ENCODE measurements at places on chromosomes 11 and 22.

DNA sequence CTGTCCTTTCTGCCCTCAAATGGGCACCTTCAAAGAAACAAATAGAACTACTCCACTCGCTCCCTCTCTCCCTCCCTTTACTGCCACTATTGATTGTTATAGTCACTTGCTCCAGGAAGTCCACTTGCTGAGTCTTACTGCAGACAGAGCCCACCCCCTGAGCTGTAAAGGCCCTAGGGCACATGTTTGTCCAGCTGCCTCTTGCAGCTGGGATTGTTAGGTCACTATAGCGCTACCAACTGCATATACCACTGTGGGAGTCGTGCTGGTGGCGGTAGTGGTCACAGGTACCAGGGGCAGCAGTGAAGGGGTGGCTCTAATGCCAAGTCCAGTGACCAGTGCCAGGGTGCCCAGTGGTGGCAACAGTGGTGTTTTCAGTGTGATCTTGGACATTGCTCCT lies 4.4 kb upstream of the SREBF2 start:
- H3K4me3 ChIP-seq = no peak overlapping the region
- H3K27ac ChIP-seq = no peak overlapping the region
- no peak for DNase-seq
- peaks cover 6% of the 10 kb centered on the region for H3K4me1 ChIP-seq

- no peaks in the 10 kb centered on the region for H3K36me3 ChIP-seq
- H3K27ac ChIP-seq = no peak overlapping the region
- no peaks in the 10 kb centered on the region for H3K4me1 ChIP-seq
- H3K27me3 ChIP-seq = no peaks in the 10 kb centered on the region
- H3K4me3 ChIP-seq = no peak overlapping the region
- no peak for DNase-seq
Measured at GRCh38 chr11:36364551-36365325, 68.7 kb downstream of the PRR5L start.

DNA sequence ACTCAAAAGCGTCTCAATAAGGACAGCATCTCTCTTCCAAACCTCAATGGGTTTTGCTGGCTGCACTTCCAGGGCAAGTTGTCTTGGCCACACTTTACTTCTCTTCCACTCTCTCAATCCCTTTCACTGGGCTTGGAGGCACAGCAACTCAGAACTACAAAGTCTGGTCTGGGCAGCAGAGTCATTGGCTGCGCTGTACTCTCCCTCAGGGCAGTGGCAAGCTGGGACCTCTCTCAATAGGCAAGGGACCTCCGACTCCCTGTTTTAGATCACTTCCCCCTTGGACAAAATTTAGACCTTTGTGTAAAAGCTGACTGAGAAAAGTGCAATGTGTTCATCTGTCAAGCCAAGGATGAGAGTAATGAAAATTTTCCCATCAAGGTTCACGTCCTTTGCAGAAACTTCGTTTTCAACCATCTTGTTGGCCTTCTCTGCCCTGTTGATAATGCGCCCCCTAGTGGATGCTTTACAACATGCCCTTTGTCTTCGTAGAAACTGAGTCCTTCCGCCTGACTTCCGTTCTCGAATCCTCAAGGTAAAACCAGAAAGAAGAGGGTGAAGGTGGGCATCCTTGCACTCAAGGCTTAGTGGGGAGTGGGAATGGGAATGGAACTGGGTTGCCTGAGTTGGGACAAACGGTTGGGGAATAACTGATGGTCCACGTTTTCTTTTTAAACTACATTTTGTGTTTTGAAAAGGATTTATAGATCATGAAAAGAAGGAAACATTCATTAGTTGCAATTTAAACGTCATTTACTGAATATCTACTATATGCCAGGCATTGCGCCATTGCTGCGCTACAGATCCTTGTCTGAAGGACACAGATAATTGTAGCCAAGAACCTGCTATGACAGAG lies 99.1 kb downstream of the CD44 start:
- no peak overlapping the region for H3K4me3 ChIP-seq
- H3K4me1 ChIP-seq = no peaks in the 10 kb centered on the region
- H3K36me3 ChIP-seq = no peaks in the 10 kb centered on the region
- peak; percentile 65 for DNase-seq

DNA sequence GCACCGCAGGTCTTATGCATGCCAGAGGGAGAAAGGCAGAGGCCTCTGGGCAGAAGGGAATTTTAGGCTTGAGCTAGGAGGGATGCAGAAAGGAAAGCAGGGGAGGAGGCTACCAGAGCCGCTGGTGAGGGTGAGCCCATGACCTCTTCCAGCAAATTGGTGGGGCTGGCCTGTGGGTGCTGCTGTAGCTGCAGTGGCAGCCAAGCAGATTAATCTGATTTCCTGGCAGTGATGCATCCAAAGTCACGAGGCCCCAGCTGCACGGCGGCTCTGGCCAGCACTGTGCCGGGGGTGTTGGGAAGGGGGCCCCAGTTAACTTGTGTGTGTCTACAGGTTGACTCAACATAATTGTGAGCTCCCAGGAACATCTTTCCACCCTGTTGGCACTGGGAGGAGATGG lies 41.4 kb upstream of the B3GAT1 start:
- no peak overlapping the region for H3K27ac ChIP-seq
- H3K4me3 ChIP-seq = no peak overlapping the region
- H3K36me3 ChIP-seq = no peaks in the 10 kb centered on the region

- no peak for DNase-seq
- H3K4me3 ChIP-seq = no peak overlapping the region
- no peaks in the 10 kb centered on the region for H3K36me3 ChIP-seq
- peaks cover 2% of the 10 kb centered on the region for H3K27me3 ChIP-seq
- H3K4me1 ChIP-seq = no peaks in the 10 kb centered on the region
- H3K27ac ChIP-seq = no peak overlapping the region
Measured at GRCh38 chr11:114077482-114078305, 18.2 kb downstream of the ZBTB16 start.

DNA sequence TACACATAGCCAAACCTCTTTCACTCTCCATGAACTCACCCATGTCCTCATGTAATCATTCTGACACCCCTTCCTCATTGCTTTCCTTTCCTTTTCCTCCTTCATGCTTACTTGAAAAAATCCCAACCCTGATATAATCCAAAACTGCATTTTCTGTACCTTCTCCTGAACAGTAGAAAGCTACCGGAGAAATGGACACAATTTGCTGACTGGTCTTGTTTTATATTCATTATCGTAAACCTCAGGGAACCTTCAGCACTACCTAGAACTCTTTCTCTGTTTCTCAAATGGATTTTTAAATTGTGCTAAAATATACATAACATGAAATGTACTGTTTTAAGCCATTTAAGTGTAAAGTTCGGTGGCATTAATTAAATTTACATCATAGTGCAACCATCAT lies 996.9 kb downstream of the NTM start:
- no peaks in the 10 kb centered on the region for H3K4me1 ChIP-seq
- no peak overlapping the region for H3K27ac ChIP-seq
- H3K27me3 ChIP-seq = no peaks in the 10 kb centered on the region
- H3K4me3 ChIP-seq = no peak overlapping the region
- no peaks in the 10 kb centered on the region for H3K36me3 ChIP-seq

DNA sequence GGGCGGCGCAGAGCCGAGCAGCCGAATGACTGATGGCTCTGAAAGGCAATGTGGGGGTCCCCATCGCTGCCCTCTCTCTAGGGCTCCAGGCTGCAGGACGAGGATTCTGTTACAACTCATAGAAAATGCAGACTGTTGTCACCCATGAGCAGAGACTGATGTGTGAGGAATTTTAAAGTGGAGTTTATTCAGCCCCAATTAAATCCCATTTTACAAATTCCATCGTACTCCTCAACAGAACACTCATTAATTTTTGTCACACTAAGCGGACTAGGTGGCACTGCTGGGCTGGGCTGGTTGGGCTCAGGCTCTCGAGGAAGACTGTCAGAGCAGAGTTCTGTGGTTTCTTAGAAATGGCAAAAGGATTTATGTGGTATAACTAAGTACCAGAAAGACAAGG lies 102.6 kb upstream of the SPON1 start:
- H3K27me3 ChIP-seq = no peaks in the 10 kb centered on the region
- H3K4me1 ChIP-seq = no peaks in the 10 kb centered on the region
- H3K36me3 ChIP-seq = no peaks in the 10 kb centered on the region

DNA sequence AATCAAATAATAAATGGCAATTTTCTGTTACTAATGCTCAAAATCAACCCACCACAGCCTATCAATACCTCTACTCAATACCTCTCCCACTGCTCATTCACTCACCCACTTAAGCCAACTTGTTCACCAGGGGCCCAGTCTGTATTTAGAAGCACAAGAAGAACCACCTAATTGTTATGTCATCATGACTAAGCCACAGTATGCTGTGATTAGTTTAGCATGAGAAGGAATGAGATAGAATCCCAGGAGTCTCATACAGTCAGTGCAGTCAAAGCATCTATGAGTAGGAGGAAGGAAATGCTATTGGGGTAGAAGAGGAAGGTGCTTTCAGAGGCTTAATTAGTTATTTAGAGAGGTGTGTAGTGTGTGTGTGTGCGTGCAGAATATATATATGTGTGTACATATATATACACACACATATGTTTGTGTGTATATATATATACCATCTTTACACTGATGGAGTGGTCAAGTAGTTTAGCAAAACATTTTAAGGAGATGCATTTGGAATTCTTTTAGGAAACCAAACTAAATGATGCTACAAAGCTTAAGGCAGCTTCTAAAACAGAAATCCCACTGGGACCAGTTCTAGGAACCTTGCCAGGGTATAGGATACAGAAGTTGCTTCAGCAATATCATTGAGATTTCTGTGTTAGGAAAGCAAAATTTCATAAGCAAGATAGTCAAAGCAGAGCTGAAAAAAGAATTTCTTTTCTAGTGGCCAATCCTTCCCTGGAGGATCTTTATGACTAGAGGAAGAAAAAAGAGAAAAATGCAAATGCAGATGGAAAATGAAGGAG lies 27.5 kb downstream of the KCNA4 start:
- no peaks in the 10 kb centered on the region for H3K27me3 ChIP-seq
- H3K27ac ChIP-seq = no peak overlapping the region
- no peaks in the 10 kb centered on the region for H3K36me3 ChIP-seq
- DNase-seq = no peak
- H3K4me3 ChIP-seq = no peak overlapping the region
- H3K4me1 ChIP-seq = no peaks in the 10 kb centered on the region

DNA sequence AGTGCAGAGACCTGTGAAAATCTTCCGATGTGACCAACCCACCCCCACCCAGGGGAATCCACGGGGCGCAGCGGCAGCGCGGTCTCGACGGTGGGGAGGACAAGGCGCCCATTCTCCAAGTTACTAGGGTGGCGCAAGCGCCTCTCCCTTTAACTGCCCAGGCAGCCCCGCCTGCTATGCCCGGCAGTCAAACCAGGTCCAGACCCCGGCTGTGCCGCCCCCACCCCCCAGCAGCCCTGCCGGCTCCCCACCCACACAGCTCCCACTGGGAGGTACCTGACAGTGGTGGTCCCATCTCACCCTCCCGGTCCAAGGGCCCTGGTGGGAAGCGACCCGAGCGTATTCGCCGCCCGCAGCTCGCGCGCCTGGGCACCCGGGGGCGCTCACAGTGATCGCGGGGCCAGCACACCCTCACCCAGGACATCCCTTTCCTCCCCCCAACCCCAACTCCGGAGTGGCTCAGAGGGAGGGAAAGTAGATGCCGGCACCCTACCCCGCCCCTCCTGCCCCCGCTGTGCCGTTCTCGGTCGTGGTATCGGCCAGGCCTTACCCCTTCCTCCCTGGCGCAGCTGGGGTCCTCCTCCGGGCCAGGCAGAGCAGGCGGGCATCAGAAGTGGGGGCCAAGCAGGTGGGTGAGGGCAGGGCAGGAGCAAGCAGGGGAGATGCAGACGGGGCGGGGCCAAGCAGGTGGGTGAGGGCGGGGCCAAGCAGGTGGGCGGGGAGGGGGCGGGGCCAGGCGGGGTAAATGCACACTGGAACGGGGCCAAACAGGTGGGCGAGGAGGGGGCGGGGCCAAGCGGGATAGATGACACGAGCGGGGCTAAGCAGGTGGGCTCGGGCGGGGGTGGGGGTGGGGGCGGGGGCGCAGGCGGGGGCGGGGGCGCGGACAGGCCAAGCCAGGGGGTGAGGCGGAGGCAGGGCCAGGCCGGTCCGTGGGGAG lies at the start of gene TRPM5:
TSS of gene TRPM5 (minus strand) at position 634 of the 940 bp plus-strand sequence. CDS start 21,478 bp downstream, outside the sequence.
- no peak for DNase-seq
- no peaks in the 10 kb centered on the region for H3K4me1 ChIP-seq
- no peaks in the 10 kb centered on the region for H3K36me3 ChIP-seq
- no peak within 1 kb of the TSS for H3K4me3 ChIP-seq

DNA sequence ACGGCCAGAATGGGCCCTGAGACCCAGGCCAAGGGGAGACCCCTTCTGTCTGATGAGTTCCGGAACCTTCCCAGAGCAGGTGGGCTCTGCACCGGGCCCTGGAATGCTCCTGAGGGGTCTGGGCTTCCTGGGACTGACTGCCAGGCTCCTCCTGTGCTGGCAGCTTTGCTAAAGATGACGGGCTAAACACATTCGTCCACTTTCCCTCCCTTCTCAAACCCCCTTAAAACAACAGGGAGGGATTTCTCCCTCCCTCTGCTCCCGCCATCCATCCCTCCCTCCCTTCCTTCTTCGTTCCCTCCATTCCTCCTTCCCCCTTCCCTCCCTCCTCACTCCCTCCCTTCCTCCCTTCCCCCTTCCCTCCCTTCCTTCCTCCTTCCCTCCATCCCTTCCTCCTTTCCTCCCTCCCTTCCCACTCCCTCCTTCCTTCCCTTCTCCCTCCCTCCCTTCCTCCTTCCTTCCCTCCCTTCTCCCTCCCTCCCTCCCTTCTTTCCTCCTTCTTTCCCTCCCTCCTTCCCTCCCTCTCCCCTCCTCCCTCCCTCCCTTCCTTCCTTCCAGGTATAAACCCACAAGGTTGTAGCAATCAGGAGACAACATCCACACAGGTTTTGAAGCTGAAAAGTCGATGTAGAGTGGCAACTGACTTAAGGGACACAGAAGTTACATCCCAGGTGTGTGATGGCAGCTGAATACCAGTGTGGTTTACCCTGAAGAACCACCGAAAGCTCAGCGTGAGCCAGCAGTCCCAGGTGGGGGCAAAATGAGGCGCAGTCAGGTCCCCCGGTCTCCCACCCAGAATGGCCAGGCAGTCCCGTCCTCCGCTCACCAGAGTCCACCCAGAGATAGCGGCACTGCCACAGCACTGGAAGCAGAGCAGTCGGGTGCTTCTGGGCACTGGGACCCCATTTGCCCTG lies 18.8 kb upstream of the MGAT3 start:
- H3K27me3 ChIP-seq = no peaks in the 10 kb centered on the region
- H3K27ac ChIP-seq = no peak overlapping the region
- no peak for DNase-seq
- peaks cover 4% of the 10 kb centered on the region for H3K4me1 ChIP-seq
- no peak overlapping the region for H3K4me3 ChIP-seq
- H3K36me3 ChIP-seq = peaks cover 2% of the 10 kb centered on the region

- no peak overlapping the region for H3K27ac ChIP-seq
- peak; percentile 4 for DNase-seq
- H3K27me3 ChIP-seq = no peaks in the 10 kb centered on the region
- no peaks in the 10 kb centered on the region for H3K36me3 ChIP-seq
- no peaks in the 10 kb centered on the region for H3K4me1 ChIP-seq
- no peak overlapping the region for H3K4me3 ChIP-seq
Measured at GRCh38 chr11:127693686-127694085, 693.1 kb upstream of the KIRREL3 start.
